CD4-positive, alpha-beta T cell (primary cell): ENCODE measurements at places on chromosomes 6 and 20.

- DNase-seq, result no peak
Observed at GRCh38 chr6:53042112-53042511, 23.1 kb upstream of the FBXO9 start.

- DNase-seq, result peak; percentile 72
Observed at GRCh38 chr6:27871924-27872638, 40.1 kb downstream of the OR2B2 start.

- peak; percentile 20 for DNase-seq
Observed at GRCh38 chr6:26087284-26088115, at the start of gene HFE. Gene HFE (plus strand): TSS chr6:26087429. CDS start chr6:26087441, 12 bp downstream.

- no peak for DNase-seq
Observed at GRCh38 chr20:60297649-60298048, 339.4 kb downstream of the CDH26 start.

- DNase-seq, result no peak
Observed at GRCh38 chr6:70834520-70834919, 122.3 kb downstream of the B3GAT2 start.

DNA sequence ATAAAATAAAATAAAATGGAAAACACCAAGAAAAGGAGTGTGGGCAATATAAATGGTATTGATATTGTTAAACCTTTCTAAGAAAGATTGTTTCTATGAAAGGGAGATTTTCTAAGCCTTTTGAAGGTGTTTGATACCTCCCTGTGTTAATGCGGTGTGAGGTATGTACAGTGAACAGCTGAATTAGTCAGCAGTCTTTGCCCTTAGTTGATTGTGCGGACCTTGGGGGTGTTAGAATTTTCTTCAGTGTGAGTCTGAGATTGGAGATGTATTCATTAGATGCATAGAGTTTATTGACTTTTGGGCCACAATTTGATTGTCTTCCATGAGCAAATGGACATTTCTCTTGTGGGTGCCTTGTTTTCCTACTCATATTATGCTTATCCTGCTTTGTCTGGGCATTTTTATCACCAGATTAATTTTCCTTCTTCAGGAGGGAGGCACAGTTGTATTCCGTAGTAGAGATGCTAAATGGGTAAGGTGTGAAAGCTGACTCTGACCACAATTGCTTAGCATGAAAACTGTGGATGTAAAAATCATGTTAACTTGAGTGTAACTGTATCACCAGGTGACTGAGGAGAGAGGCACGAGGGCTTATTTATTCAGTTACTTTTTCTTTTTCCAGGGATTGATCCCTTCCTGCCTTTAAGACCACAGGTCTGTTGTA, 42.2 kb downstream of the CDYL start:
- no peak for DNase-seq

- DNase-seq, result no peak
Observed at GRCh38 chr20:10789386-10789785, 115.6 kb upstream of the JAG1 start.

GRCh38 chr6:100678027-100678426, 203.1 kb downstream of the ASCC3 start:
- DNase-seq, result no peak

GRCh38 chr20:15494851-15495250, 1078.4 kb downstream of the KIF16B start:
- DNase-seq, result no peak

DNA sequence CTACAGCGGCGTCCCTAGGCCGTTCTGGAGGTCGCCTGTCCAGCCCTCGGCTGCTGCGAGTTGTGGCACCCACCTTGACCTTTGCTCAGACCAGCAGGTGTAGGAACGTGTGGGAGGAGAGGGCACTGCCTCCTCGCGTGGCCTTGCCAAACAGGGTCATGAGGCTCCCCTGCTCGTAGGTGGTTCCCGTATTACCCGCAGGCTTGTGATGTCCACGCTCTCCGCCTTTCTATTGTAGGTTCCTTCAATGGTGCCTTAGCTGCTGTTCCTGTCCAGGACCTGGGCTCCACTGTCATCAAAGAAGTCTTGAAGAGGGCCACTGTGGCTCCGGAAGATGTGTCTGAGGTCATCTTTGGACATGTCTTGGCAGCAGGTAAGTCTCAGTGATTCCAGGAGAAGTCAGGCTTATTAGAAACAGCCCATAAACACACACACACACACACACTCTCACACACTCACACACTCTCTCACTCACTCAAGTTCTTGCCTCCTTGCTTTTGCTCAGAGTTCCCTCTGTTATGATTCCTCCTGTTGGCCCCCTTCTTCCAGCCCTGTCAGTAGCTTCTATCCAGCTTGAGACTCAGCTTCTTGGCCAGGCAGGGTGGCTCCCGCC, 942 bp downstream of the ACAT2 start:
- DNase-seq, result no peak

DNA sequence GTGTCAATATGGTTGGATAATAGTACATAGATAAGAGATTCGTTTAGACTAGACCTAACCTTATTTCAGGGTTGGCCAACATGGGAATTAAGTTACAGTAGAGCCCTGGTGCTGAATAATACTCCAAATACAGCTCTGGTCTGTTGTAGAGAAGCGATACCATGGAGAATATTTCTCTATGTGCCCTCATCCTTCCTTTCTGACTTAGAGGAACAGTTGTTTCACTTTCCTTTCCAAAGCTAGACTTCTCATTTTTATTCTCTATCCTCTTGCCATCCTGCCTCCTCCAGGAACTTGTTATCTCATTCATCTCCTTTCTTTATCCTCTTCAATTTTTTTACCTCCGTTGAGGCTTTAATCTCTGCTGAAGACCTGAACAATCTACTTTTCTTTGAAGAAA, 68.9 kb downstream of the EDN1 start:
- no peak for DNase-seq

- no peak for DNase-seq
Observed at GRCh38 chr6:167803816-167804215, 22.9 kb upstream of the AFDN start.

- no peak for DNase-seq
Observed at GRCh38 chr20:13877793-13878192, 93.0 kb downstream of the NDUFAF5 start.

DNA sequence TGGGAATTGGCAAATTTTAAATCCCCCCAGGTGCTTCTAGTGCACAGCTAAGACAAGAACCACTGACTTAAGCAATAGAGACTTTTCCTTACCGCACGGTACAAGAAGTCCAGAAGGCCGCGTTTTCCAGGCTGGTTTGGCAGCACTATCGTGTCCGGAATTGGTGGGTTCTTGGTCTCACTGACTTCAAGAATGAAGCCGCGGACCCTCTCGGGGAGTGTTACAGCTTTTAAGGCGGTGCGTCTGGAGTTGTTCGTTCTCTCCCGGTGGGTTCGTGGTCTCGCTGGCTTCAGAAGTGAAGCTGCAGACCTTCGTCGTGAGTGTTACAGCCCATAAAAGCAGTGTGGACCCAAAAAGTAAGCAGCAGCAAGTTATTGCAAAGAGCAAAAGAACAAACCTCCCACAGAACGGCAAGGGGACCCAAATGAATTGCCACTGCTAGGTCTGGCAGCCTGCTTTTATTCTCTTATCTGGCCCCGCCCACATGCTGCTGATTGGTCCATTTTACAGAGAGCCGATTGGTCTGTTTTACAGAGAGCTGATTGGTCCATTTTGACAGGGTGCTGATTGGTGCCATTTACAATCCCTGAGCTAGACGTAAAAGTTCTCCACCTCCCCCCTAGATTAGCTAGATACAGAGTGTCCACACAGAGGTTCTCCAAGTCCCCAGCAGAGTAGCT, 264.5 kb downstream of the PREX1 start:
- no peak for DNase-seq

DNA sequence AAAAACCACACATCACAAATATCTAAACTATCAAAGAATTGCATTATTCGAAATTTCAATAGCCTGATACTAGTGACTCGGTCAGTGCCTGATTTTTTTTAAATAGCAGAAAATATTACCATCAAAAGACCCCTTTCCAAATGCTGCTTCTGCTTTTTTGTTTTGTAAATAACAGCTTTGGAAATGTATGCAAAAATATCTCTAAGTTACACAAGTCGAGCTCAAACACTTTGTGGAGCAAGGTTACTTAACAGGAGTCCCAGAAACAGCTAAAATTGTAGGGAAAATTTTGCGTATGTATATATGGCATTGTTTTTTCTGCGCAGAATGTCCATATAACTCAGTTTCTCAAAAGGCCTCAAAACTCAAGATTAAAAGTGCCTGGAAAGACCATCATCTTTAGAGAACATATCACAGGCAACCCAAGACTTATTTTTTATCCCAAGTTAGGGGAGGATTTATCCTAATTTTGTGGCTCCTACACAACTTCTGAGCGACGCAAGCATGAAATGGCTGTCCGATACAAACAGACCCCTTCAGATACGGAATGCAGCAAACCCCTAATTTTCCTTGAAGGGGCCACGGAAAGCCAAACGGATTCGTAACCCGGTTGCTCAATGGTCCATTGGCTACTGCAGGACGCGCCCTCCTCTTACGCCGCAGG, 1.3 kb downstream of the CEP85L start:
- DNase-seq, result no peak

GRCh38 chr6:34062815-34063214, 83.1 kb downstream of the GRM4 start:
- DNase-seq, result no peak

DNA sequence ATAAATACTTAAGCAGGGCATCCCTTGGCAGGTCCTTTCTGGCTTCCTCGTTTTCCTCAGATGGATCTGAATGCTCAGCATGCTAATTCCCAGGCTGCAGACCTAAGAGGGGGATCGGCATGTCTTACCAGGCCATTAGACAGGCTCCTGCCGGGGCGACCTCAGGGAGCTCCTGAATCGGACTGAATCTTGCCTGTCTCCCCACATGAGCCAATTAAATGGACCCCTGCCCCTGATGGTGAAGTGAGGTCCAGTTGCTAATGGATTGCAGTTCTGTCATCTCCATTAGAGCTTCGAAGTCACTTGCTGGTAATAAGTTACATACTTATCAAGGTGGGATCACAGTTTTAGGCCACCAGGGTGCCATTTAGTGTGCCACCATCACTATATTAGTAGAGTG, 51.4 kb downstream of the NOL4L start:
- DNase-seq, result no peak

DNA sequence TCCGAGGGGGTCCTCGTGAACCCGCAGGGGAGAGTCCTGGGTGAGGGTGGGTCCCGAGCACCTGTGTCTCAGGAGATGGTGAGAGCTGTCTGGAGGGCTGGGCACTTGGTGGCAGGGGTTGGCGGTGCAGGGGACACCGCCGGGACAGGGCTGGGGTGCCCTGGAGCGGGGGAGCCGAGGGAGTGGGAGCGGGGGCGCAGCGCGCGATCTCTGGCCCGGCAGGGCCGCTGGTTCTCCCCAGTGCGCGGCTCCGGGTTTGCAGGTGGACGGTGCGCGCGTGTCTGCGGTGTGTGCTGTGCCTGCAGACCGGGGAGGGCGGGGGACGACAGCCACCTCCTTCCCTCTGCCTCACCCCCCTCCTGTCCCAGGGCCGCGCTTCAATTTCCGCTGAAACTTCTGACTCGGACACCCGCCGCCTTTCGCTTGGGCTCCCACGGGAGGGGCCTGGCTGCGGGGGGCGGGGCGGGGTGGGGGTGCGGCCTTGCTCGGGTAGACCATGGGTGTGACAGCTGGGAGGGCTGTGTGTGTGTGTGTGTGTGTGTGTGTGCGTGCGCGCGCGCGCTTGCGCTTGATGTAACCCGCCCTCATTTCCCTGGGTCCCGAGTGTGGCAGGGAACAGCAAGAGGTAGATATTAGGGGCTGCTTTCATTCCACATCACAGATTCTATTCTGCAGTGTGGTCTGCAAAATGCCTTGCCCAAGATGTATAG, 1.2 kb downstream of the TRIB3 start:
- DNase-seq, result peak; percentile 50

DNA sequence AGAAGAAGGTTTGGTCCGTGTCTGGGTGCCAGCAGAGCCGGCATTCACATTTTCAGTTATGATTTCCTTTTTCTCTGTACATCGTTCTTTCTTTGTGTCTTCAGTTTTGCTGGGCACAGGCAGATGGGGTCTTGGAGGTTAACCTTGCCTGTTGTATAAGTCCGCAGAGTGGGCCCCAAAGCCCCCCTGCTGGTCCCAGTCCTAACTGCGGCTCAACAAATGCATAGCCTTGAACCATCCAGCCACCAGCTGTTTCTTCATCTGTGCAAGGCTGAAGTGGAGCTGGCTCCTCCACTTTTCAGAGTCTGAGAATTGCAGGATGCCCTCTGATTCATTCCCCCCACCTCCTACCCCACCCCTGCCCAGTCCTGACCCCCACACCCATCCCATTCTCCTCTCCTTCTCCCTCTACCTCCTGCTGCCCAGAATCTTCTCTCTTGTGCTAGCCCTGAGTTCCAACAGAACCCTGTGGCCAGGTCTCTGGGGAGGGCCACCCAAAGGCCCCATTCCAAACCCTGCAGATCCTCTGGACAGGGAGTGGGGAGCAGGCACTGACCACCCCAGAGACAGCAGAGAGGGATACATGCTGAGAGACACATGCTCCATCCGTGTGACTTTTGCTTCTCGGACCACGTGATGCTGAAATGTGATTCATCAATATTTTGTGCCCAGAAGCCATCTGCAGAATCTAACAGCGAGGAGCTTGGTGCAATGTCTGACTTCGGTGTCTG, 386.5 kb upstream of the SULF2 start:
- no peak for DNase-seq

GRCh38 chr6:68679399-68679798, 44.3 kb downstream of the ADGRB3 start:
- DNase-seq, result no peak

DNA sequence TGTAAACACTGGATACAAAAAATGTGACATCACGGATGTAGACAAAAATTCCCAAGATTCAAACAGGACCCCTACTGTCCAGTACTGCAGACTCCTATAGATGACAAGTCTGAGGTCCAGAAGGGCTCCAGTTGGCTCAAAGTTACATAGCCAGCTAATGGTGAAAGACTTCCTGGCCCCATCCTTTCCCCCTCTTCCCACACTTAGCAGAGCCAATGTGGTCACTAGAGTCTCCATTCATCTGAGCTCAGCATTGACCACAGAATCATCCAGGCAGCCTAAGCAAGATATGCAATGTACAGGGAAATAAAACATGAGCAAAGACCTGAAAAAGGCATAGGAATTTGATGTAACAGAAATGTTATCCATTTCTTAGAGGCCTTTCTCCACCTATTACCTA, 180.5 kb downstream of the ADAT2 start:
- DNase-seq, result no peak

- DNase-seq, result peak; percentile 58
Observed at GRCh38 chr20:63942250-63942951, 13.8 kb downstream of the UCKL1 start.

DNA sequence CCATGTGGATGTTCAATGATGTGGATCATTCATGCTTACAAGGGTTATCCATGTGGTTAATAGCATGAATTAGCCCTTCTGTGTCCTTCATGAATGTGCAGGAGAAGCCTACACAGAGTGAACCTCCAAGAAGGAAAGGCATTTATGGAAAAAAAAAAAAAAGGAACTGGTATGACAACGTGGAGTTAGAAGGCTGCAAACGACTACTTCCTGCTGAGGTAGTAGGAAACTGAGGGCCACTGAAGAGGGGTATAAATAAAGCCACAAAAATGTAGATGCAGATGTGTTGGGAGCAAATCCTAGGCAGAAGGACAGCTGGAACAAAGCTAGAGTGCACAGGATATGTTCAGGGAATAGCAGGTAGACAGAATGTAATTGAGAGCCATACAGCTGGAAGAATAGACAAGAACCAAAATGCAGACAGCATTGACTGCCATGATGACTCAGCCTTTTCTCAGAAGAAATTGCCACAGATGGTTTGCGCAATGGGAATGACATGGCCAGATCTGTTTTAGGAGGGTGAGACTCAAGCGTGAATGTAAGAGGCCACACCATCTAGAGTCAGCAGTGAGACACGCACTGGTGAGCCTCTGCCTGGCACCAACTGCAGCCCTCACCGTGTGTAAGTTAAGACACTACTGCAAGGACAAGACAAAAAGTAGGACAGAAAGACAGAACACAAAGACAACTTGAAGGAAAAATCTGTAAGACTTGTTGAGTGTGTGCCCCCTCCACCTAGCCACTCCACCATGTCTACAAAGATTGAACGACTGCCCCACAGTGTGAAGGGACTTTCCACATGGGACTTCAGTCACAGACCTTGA, 79.8 kb downstream of the KIF13A start:
- DNase-seq, result no peak
